Stimulated activated CD8-positive, alpha-beta memory T cell treated with anti-CD3 and anti-CD28 coated beads, Interleukin-4, amount 100 ng/mL, for 24 hours (primary cell): ENCODE measurements at places on chromosomes 11 and 22.

DNA sequence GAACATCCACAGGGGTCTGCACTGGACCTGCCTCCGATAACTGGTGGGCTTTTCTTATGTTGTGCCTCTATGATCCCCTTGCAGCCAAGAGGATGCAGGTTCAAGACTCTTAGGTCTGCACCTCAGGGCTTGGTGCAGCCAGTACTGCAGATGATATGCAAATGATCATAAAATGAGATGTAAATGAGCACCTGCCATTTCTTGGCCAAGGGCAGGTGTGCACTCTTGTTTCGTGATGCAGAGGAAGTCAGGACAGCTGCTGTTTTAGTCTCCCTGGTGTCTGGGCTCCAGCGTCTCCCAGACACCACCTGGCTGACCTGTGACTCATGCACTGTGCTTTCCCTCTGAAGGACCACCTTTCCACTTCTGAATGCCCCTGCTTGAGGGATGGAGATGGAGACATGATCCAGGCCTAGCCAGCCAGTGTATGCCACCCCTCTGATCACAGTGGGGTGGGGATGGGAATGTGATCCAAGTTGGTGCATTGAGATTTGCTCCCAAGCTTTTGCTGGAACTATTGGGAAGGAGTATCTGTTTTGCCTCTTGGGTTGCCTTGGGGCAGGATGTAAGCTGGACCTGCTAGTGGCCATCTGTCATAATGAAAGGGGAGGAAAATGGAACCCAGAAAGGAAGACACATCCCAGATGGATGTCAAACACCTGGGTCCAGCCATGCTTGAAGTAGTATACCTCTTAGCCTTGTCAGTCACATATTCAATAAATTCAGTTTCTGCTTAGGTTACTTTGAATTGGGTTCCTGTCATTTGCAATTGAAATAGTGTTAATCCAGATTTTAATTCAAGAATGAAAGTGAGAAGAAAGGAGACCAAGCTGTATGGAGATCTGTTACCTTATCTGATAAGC lies 3.3 kb upstream of the KCNJ11 start:
- no peak for DNase-seq

- no peak for DNase-seq
Measured at GRCh38 chr22:29148036-29148435, 57.7 kb upstream of the EMID1 start.

DNA sequence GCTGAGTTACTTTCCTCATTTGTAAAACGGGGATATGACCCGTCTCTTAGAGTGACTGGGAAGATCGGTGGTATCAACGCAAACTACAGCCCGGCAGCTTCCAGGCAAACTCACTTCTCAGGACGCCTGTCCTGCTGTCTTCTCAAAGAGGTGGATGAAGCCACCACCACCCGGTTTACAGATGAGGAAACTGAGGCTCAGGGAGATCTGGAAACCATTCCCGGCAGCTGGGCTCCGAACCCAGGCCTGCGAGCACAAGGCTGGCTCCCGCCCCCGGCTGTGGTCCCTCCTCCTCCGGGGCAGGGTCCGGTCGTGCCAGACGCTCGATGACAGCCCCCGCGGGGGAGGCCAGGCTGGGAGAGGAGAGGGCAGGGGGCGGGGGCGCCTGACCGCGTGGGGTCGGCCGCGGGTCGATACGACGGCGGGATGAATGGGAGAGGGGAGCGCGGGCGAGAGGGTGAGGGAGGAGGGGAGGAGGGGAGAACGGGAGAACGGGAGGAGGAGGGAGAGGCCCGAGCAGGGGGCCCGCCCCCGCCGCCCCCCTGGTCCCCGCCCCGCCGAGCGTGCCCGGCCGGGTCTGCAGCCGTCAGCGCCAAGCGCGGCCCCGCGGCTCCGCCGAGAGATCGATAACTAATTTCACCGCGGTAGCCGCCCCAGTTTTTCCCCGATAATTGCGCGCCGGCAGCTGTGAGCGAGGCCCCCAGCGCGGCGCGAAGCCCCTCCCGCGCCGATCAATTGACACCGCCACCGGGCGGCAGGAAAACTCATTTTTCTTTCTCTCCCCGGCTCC lies 14.0 kb downstream of the IGLL1 start:
- no peak for DNase-seq

DNA sequence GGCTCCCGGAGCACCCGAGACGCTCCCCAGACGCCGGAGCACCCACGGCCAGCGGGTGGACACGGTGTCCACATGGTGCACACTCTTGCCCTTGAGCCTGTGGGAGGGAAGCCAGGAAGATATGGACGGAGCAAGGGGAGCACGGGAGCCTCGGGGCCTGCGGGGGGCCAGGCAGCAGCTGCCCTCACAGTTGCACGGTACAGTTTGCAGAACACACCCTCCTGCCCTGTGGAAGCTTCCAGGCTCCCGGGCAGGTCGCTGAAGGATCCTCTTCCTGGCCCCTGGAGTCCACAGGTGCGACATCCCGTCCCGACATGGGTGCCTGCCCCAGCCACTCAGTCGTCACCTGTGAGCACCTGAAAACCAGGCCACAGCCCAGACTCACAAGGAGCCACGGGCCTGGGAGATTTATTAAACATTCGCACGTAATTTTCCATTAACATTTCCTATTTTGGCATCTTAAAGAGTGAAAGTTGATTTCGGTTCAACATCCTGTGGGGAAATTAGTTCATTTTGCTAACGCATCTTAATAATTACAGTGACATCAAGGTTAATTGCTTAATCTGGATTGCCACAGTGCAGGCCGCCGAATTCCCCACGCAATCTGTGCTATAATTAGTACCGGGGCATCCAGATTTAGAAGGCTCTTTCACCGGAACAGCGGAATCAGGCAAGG lies 253.3 kb downstream of the BRD1 start:
- DNase-seq, result no peak

GRCh38 chr11:3127706-3128355 lies 37.3 kb downstream of the OSBPL5 start:
- DNase-seq, result no peak

DNA sequence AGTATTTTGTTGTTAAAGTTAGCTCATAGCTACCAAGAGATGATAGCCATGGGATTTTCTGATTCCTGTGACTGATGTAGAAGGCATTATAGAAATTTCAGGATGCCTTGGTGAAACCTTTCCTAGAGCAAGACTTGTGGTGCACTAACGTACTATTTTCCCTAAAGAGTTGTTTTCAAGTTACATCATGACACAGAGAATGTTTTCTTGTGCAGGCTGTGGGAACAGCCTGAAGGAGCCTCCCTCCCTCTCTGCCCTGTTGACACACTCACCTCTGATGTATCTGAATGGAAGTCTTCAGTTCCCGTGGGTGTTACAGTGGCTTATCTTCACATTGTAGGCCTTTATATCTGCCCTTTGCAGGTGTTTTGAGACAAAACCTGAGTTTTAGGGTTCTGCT lies 121.6 kb downstream of the LDLRAD3 start:
- DNase-seq, result no peak

- no peak for DNase-seq
Measured at GRCh38 chr11:129770993-129771392, 44.7 kb upstream of the TMEM45B start.

DNA sequence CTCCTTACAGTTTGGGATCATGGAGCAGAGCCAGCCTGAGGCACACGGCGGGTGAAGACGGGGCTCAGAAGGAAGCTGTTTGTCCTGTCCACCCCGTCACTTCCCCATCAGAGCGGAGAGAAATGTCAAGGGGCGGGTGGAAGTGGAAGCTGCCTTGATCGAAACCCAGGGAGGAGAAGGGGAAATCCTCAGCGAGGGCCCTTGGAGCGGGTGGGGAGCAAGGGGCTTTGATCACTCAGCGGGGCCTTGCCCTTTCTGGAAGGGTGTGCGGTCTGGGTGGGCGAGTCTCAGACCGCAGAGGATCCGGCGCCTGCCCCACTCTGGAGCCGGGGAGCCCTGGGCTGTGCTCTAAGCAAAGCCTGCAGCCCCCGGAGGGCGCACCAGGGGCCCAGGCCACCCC lies 320.4 kb downstream of the NTM start:
- no peak for DNase-seq

DNA sequence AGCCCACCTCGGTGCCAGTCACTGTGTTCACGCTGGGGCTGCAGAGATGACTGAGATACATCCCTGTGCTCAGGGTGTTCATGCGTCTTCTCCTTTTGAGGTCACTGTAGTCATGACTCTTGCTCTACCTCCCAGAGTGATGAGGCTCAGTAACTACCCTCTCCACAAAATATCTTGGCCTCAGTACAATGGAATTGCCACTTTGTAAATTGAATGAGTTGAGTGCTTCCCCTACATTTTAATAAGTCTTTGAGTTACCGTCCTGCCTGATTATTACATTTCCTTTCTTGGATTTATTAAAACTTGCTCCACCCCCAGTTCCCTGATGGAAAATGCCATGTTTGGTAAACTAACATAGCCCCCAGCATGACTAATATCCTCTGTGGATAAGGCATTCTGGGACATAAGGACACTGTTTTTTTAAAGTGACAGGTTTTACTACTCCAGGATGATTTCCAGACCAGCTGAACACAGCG lies 15.9 kb downstream of the PRSS23 start:
- no peak for DNase-seq

GRCh38 chr11:429931-430456 lies 11.8 kb downstream of the ANO9 start:
- no peak for DNase-seq

DNA sequence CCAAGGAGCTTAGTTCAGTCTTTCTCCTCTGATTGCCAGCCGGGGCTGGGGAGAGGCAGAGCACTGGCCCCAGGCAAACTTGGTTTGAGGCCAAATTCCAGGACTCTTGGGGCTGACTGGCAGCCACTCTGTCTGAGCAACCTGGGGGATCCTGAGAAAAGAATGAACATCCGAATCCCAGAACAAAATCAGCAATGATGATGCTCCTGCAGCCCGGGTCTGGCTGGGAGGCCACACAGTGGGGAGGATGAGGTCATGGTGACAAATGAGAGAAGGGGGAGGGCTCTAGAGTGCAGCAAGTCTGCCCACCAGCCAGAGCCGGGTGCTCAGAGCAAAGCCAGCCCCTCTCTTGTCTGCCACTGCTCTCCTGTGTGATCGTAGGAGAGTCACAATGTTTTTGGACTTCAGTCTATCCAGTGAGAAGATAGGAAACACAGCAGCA lies 71.8 kb upstream of the PAX6 start:
- no peak for DNase-seq

DNA sequence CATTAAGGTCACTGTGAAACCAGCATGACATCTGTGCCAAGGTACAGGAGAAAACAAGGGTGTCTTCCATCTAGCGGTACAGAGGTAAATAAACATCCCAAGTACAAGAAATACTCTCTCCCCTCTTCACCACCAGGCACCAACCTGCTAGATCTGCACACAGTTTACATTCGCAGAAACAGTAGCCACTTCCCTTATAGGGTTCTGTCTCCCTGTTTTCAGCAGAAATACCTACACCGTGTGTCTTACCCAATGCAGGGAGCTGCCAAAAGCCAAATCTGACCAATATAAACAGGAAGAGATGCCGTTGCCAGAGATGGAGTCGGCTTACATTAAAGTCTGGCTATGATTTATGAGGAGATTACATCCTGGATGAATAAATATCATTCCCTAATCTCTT lies 1.2 kb downstream of the SCN4B start:
- no peak for DNase-seq

- no peak for DNase-seq
Measured at GRCh38 chr22:19070397-19071169, 51.6 kb downstream of the DGCR2 start.

DNA sequence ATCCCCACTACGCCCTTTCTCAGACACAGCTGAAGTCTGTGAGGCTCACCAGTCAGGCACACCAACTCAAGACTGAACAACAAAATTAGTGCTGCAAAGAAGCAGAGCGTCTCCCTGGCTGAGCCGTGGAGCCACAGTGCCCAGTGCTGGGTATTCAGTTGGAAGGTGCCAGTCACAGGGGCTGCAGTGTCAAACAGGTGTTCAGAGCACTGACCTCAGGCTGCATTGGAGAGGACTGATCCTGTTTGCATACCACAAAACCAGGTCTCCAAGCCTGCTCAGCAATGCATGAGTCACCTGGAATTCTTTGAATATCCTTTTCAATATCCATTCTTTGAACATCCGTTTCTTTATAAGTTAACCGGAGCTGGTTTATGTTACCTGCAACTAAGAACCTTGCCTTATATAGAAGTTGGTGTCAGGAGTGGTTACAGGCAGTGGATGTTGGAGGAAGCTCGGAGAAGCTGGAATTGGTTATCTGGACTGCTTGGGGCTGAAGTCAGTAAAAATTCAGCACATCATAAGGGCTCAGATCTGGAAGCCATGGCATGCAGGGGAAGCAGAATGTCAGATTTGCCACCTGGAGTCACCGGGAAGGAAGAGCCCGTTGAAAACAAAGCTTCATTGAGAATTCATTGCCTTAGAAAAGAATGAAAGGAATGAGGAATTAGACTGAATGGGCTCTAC lies 30.3 kb downstream of the PDGFB start:
- no peak for DNase-seq

- no peak for DNase-seq
Measured at GRCh38 chr11:4508886-4509285, 26.4 kb downstream of the OR52K1 start.

- no peak for DNase-seq
Measured at GRCh38 chr11:118882491-118882890, 1.2 kb upstream of the CXCR5 start.

DNA sequence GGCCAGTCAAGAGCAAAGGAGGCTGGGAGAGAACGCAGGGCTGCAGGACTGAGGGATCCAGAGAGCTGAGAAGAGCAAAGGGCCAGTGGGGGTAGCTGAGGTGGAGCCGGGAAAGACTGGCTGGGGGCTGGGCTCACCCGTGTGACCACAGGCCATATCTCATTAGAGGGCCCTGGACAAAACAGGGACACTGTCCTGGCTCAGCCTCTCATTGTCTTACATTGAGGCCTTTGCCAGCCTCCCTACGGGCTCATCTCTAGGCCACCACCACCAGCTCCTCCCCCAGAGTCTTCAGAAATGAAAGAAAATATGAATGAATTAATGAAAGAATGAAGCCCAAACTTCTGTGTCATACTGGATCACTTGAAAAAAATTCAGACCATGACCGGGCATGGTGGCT lies 9.2 kb downstream of the RAB36 start:
- DNase-seq, result no peak

- no peak for DNase-seq
Measured at GRCh38 chr11:61834278-61835048, 6.4 kb downstream of the FADS2 start.

GRCh38 chr22:25419247-25420113 lies 145.0 kb upstream of the GRK3 start:
- no peak for DNase-seq

DNA sequence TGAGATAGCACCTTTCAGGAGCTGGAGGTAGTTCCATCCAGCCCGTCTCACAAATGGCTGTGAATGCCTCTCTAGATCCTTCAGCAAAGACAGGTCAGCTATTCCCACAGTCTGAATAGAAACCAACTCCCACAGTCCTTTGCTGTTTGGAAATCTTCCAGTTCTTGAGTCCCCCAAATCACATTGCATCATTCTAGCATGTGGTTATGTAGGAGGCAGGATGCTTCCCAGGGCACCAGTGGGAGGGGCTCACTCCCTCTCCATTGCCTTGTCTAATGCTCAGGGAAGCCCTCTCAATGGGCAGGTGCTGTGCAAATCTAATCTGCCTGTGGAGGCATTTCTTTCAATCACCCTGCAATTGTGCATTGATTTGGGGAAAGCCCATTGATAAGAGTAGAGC lies 14.6 kb downstream of the NAV2 start:
- DNase-seq, result no peak

GRCh38 chr11:1875093-1875850 lies 16.4 kb downstream of the PRR33 start:
- no peak for DNase-seq

- no peak for DNase-seq
Measured at GRCh38 chr11:125750629-125751028, 4.5 kb downstream of the PATE1 start.

GRCh38 chr22:23777776-23778576 lies 5.3 kb downstream of the MMP11 start:
- no peak for DNase-seq
